ENCODE measurements at places on chromosomes 11 and 22.

DNA sequence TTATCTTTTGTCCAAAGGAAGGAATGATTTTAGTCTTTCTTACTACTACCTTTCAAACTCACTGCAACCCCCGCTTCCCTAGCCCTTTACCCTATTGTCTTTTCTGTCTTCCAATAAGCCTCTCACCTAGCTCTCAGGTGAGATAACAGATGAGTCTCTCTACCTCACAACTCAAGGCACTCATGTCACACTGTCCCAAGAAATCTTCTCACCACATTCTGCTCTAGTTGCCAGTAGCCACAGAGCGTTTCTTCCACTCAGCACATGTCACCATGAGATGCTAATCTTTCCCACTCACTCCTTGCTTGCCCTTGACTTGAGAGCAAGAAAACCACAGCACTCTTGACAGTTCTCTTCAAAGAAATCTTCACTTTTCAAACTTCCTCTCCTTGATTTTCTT lies 32.7 kb upstream of the TMEM41B start:
- DNase-seq = no peak

DNA sequence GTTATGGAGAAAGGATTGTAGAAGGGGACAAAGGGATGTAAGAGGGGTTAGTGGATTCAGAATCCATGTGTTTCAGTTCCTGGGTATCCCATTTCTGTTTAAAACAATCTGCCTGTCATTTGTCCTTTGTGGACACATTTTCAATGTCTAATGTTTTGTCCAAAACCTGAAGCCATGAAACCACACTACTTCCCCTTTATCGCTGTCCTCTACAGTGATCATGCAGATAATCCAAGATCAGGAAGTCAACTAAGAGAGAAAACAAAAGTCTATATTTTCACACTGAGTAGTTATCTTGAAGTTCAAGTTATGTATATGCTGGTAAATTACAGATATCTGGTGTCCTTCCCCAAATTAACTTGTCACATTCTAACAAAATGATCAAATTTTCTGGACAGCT lies 457.0 kb downstream of the NTM start:
- no peak for DNase-seq

DNA sequence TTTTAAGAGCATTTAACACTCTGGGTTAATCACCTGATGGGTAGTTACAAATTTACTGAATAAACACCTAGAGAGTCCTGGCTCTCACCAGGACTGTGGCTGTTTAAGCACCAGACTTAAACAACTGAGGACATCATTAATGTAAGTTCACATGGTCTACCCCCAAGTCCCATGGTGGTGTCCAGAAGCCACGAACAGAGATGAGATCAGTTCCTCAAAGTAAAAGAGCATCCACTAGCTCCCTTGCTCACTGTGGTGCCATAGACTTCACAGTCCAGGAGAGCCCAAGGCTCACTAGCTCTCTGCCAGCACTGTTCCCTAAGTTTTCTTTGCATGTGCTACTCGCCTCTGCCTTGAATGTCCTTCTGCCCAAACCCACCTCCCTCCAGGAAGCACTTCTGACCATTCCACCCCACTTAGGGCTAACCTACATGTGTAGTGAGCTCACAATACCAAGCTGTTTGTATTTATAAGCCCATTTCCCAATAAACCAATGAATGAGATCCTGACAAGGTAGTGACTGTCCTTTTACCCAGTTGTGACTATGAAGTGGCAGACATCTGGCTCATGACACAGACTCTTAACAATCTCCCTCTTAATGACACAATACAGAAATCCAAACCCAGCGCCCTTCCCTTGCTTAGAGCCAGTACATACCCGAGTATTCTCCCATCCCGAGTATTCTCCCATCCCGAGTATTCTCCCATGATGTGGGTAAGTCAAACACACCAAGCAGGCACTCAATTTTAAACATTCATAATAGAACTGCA lies 15.7 kb downstream of the NAP1L4 start:
- DNase-seq = no peak

- no peak for DNase-seq
Measured at GRCh38 chr11:77672264-77672663, 34.7 kb upstream of the CLNS1A start.

Measured in stimulated activated CD4-positive, alpha-beta T cell treated with anti-CD3 and anti-CD28 coated beads, Interleukin-1b, Interleukin-23, amount 100 ng/mL, for 1 hour (primary cell).